IPS-NIHi11 (cell line): ENCODE measurements at places on chromosomes 3 and 15.

- no peak for DNase-seq
Observed at GRCh38 chr3:108042300-108042699, 48.5 kb downstream of the CD47 start.

GRCh38 chr3:126896067-126896441, 86.9 kb upstream of the PLXNA1 start:
- DNase-seq, result no peak

GRCh38 chr15:66212563-66212921, 41.0 kb downstream of the MEGF11 start:
- no peak for DNase-seq

- no peak for DNase-seq
Observed at GRCh38 chr3:145089337-145089736, 1071.6 kb downstream of the PLOD2 start.

GRCh38 chr3:172357850-172358754, 90.2 kb downstream of the GHSR start:
- no peak for DNase-seq

- DNase-seq, result no peak
Observed at GRCh38 chr3:30526031-30526430, 80.4 kb upstream of the TGFBR2 start.

- peak; percentile 31 for DNase-seq
Observed at GRCh38 chr3:114624571-114625181, 330.8 kb downstream of the TIGIT start.

GRCh38 chr15:92000709-92001108, 147.2 kb downstream of the SLCO3A1 start:
- peak; percentile 18 for DNase-seq

DNA sequence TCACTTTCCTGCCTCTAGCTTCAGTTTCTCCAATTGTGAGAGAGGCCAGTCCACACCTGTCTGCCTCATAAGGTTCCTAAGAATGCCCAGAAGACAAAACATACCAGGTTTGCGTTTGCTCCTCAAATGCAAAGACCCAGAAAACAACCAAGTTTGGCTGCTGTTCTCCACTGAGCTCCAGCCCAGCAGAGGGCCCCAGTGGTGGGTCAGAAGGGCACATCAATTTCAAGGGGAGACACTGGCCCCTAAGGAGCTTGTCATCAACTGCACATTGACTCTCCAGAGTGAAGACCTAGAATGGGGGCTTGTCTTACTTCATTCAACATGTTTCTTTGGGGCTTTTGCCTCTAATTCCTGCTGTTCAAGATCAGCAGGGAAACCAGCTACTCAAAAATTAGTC, 127.9 kb upstream of the SLC6A11 start:
- DNase-seq, result no peak

DNA sequence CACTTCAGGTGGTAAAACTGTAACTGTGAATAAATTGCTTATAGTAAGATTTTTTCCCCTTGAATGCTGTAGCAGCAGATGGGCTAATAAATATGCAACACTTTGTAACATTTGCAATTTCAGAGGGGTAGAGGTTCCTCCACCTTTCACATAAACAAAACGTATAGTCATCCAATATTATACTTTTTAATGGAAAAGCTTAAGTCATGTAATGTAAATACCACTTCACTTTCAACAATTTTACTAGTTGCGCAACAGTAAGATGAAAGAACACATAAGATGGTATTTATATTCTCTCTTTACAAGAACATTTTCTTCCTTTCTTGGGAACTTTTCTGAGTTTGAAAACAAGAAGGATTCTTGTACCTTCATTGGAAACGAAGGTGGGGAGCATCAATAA, 56.6 kb upstream of the FAM3D start:
- DNase-seq, result no peak

DNA sequence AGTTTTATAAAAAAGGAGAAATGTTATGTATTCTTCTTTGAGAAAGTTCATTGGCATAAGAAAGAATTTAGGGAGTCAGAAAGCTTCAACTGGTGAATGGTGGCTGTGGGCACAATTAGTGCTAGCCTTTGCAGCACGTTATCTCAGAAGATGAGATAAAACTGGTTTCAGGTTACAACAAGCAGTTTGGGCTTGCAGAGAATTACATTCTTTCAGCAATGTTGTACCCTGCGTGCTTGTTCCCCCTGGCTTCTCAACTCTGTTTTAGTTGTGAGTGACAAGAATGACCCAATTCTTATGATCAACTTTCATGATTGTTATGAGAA, 31.6 kb upstream of the ACP3 start:
- no peak for DNase-seq

GRCh38 chr3:117887901-117888300, 1146.7 kb downstream of the IGSF11 start:
- no peak for DNase-seq
